ENCODE measurements at places on chromosomes 6 and 20.

DNA sequence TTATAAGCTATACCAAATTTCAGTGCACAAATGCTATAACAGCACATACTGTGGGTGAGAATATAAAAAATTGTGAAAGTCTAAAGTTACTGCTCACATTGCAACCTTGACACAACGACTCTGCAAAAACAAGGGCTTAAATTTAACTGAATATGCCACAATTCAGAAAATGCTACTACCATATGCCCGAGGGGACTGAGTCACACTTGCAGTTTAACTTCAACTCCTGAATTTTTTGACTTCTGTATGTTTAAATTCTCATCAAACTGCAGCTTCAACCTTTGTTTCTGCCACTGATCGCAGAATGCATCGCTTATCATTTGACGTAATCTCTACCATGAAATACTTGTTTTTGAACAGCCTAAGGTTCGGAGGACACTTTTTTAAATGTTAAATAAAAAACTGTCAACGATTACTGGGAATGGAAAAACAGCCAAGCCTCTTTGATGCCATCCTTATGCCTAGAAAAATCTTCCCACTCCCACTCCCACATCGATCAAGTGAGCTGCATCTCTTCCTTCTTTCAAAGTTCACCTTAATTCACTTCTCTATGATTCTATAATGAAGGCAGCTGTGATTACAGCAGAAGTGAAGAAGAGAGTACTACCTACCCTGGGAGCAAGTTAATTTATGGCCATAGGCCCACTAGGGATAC lies 136.5 kb downstream of the ATXN1 start:
- DNase-seq: no peak

DNA sequence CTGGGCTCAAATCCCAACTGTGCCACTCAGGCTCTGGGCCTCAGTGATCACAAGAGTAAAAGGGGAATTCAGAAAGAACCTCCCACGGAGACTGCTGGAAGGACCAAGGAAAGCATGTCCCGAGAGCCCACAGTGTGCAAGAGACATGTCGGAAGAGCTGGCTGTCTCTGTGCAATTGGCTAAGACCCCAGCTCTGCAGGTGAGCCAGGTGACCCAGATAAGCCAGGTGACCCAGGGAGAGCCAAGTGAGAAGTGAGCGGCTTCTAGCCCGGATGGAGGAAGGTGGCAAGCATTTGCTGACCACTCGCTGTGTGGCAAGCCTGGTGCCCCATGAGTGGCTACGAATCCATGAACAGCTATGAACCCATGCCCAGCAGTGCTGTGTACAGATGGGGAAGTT lies 59.1 kb downstream of the RIPOR3 start:
- DNase-seq: no peak

- no peak for DNase-seq
Observed at GRCh38 chr20:428658-429200, 20.6 kb downstream of the RBCK1 start.

GRCh38 chr6:44190715-44191114 lies 26.0 kb upstream of the MYMX start:
- DNase-seq: no peak

GRCh38 chr6:142409794-142410193 lies 108.0 kb downstream of the ADGRG6 start:
- no peak for DNase-seq

GRCh38 chr6:9225441-9225871 lies 790.1 kb upstream of the SLC35B3 start:
- peak; percentile 37 for DNase-seq

- DNase-seq: no peak
Observed at GRCh38 chr6:75049308-75049707, 156.5 kb downstream of the COL12A1 start.

DNA sequence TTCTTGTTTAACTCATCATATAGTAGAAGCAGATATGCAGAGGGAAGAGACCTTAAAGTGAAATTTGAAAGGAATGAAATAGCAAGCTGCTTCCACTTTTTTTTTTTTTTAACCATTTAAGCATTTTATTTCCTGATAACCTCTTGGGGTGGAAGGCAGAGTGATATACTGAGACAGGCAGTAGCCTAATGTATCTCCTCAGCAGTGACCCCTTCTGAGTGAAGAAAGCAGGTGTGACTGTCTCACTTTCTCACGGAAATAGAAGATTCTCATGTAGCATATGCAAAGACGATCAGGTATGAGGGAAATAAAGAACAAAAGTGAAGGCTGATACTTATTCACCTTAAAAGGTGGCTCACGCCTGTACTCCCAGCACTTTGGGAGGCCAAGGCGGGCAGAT lies 187.1 kb upstream of the STXBP5 start:
- DNase-seq: no peak

DNA sequence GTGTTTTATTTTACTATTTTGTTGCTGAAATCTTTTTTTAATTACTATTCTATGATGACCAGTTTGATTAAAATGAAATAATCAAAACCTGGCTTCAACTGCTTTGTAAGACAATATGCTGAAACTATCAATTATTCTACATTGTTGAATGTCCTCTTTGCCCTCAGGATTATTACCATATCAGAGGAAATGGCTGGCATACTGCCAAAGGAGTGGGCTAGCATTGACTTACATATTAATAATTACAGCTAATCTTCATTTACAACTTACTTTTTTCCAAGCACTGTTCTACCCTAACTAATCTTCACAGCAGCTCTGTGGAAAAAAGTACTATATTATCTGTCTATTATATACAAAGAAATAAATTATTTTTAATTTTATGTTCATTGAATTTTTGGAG lies 560.5 kb downstream of the BCKDHB start:
- no peak for DNase-seq

DNA sequence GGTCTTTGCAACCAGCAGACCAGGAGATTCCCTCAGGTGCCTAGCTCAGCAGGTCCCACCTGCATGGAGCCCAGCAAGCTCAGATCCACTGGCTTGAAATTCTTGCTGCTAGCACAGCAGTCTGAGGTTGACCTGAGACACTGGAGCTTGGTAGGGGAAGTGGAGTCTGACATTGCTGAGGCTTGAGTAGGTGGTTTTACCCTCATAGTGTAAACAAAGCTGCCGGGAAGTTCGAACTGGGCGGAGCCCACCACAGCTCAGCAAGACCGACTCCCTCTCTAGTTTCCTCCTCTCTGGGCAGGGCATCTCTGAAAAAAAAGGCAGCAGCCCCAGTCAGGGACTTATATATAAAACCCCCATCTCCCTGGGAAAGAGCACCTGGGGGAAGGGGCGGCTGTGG lies 34.3 kb downstream of the PRSS35 start:
- no peak for DNase-seq

- no peak for DNase-seq
Observed at GRCh38 chr6:109050012-109050411, 44.6 kb downstream of the SESN1 start.

- peak; percentile 23 for DNase-seq
Observed at GRCh38 chr6:35804996-35805736, at the start of gene LHFPL5. Gene LHFPL5 (plus strand): TSS chr6:35805352. CDS start chr6:35805671, 319 bp downstream.

All from astrocyte of the spinal cord (primary cell).